ENCODE measurements at places on chromosomes 4 and X. TPM values are rescaled to one million over a fixed set of nuclear protein-coding genes. Genes with fewer than 3 reads are reported as not detected.

- peak; percentile 74 for DNase-seq
These were observed 4.2 kb downstream of the PDGFRA start for GRCh38 chr4:54233277-54233696.

Gene FRMD7
- not detected for total RNA-seq

DNA sequence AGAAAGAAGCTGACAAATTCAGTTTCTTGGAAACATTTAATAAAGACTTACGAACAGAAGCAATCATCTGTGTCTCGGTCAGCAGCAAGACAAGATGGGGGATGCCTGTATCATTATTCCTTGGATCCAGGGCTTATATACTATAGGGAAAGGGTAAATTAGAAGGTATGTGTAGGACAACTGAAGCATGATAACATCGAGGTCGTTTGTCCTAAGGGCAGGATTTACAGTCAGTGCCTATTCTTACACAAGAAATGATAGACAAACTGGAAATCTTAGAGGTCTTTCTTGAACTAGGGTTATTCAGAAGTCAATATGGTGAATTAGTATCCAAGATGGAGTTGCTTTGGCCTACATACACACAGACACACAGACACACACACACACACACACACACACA lies 553.0 kb downstream of the STPG2 start:
- DNase-seq = no peak

Gene GPRASP3
- 1.2 TPM for total RNA-seq

- peak; percentile 76 for DNase-seq
These were observed 11.7 kb upstream of the GAGE10 start for GRCh38 chrX:49291615-49292337.

- DNase-seq = no peak
These were observed 35.8 kb downstream of the CLDN22 start for GRCh38 chr4:183284258-183284785.

GRCh38 chr4:10730019-10730418 lies 45.5 kb upstream of the CLNK start:
- DNase-seq = no peak

DNA sequence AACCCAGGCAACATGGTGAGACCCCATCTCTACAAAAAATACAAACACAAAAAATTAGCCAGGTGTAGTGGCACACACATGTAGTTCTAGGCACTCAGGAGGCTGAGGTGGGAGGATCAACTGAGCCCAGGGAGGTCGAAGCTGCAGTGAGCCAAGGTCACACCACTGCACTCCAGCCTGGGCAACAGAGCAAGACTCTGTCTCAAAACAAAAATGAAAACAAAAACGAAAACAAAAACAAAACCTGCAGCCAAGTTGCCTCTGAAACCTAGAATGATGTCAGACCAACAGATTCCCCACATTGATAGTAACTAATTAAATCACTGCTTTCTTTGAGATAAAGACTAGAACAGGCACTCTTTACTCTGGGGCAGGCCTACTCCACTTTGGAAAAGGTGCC lies 104.5 kb downstream of the AMELX start:
- DNase-seq = no peak

DNA sequence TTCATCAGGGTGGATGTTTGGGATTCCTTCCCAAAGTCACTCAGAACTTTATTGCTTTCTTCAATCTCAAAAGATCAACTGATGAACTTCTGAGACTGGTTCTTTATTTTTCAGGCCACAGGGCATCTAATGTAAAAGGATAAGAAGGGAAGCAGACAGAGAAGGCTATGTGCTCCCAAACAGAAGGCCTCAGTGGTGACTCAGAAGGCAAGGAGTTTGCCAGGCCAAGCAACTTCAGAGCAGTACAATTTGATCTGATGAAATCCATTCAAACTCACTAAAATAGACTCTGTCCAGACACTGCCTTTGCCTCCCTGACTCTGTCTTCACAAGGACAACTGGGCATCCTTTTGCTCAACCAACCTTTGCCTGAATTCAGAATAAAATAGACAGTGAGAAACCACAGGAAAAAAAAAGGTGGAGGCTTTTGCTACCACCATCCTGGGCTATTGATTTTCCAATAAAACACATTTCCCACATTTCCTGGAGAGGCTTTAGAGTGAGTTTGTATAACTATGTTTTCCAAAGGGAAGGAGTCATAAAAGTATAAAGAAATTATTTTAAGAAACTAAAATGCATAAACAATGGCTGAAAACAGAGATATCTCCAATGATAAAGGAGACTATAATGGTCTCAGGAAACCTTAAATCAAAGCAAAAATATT lies 55.2 kb downstream of the ARHGEF6 start:
- no peak for DNase-seq

DNA sequence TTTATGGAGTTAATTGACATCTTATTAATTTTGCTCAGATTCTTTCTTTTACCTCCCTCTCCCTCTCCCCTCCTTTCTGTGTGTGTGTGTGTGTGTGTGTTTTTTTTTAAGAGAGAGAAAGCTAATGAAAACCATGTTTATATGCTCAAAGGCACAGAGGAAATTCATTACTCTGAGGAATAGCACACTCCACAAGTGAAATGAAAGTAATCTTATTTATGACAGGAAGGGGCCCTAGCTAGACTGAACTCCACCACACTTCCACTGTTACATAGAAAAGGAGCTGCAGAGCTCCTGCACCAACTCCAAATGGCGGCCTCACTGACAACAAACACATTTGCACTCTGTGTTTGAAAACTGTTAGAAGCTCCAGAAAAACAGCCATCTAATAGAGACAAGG lies 150.6 kb downstream of the RASL11B start:
- peak; percentile 43 for DNase-seq

Gene SLC34A2
- total RNA-seq = not detected

DNA sequence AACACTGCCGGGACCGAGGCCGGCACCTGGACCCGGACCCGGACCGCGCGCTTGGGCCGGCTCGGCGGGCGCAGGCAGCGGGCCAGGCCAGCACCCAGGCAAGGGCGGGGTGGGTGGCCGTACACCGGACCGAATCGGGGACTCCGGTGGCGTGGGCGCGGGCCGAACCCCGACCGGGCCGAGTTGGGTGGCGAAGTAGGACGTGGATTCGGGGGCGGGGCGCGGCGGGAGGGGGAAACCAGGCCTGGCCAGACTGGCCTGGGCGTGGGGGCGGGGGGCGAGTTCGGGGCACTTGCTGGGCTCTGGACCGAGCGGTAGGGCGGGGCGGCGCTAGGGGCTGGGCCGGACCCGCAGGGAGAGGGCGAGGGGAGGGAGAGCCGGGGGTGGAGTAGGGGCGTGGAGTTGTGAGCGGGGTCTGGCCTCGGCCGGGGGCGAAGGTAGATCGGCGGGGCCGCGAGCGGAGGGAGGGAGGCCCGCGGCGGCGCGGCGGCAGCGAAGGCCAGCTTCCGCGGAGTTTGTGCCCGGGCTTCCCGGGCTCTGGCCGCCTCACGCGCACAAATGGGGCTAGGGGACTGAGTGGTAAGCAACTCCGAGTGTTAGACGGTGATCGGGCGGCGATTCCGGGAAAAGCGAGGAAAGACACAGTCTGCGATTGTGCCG lies 1.8 kb upstream of the BCORL1 start:
- DNase-seq = no peak

DNA sequence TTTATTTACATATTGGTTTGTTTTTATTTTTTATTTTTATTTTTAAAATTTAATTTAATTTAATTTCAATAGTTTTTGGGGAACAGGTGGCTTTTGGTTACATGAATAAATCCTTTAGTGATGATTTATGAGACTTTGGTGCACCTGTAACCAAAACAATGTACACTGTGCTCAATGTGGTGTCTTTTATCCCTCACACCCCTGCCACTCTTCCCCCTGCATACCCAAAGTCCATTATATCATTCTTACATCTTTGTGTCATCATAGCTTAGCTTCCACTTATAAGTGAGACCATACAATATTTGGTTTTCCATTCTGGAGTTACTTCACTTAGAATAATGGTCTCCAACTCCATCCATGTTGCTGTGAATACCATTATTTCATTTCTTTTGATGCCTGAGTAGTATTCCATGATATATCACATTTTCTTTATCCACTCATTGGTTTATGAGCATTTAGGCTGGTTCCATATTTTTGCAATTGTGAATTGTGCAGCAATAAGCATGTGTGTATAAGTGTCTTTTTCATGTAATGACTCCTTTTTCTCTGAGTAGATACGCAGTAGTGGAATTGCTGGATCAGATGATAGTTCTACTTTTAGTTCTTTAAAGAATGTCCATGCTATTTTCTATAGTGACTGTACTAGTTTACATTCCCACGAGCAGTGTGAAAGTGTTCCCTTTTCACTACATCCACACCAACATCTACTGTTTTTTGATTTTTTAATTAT lies 157.1 kb downstream of the CPXCR1 start:
- DNase-seq = no peak

DNA sequence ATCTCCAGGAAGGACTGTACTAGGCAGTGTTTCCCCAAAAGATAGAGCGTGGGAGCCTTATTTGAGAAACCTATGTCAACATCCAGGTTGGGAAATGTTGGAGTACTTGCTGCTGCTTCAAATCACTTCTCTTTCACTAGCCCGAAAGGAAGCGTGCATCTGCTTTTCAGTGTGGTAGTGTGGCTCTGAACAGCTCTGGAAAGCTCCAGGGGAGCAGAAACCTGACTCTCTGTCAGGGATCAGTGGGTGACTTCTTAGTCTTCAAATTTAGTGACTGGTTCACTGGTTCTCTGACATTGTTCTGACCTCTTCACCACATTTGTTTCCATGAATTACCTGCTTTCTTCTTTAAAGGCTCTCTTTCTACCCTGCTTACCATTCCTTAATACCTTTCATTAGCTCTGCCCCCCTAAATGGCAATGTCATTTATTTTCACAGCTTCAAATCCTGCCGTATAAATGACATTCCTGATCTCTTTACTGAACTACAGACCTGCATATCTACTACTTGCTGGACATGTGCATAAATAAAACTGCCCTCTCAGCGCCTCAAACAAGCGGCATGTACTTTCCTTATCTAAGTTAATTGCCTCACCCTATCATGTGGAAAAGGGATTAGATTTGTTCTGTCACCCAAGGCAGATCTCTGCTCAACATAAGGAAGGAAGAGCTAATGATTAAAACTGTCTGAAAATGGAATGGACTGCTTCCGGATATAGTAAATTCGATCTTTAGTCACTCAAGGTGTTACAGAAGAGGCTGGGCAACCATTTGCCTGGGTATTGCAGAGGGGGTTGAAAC lies 37.0 kb downstream of the DLG3 start:
- no peak for DNase-seq

GRCh38 chr4:169485791-169486742 lies 126.3 kb downstream of the NEK1 start:
- DNase-seq = peak; percentile 62

DNA sequence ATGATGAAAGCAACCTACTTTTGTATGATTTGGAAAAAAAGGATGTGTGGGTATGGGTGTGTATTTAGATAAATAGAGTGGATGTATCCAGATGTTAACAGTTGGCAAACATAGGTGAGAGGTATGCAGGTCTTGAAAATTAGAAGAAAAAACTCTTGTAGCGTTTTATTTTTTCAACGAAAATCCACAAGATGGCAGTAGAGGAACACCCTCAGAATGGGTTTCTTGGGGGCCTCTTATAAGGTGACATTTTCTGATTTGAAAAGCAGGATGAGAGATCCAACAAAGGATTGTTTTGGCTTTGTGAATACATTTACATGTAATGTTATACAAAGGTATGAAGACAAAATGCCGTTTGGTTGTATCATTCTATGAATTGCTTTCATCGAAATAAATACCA lies 68.3 kb downstream of the FMR1NB start:
- DNase-seq = peak; percentile 6

GRCh38 chr4:110294165-110294564 lies 95.8 kb upstream of the ELOVL6 start:
- DNase-seq = no peak

GRCh38 chr4:95153182-95153581 lies 395.4 kb downstream of the BMPR1B start:
- no peak for DNase-seq

Gene MAGEC1
- not detected for total RNA-seq

DNA sequence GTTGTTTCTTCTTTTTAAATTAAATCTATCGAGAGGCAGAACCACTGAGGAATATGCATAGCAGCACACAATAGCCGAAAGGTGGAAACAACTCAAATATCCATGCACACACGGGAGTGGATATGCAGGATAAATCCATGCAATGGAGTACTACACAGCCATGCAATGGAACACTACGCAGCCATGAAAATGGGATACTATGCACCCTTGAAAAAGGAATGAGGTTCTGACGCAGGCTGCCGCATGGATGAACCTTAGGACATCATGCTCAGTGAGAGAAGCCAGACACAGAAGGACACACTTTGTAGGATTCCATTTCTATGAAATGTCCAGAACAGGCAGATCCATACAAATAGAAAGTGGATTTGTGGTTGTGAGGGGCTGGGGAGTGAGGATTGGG lies 18.4 kb upstream of the P2RY8 start:
- no peak for DNase-seq

DNA sequence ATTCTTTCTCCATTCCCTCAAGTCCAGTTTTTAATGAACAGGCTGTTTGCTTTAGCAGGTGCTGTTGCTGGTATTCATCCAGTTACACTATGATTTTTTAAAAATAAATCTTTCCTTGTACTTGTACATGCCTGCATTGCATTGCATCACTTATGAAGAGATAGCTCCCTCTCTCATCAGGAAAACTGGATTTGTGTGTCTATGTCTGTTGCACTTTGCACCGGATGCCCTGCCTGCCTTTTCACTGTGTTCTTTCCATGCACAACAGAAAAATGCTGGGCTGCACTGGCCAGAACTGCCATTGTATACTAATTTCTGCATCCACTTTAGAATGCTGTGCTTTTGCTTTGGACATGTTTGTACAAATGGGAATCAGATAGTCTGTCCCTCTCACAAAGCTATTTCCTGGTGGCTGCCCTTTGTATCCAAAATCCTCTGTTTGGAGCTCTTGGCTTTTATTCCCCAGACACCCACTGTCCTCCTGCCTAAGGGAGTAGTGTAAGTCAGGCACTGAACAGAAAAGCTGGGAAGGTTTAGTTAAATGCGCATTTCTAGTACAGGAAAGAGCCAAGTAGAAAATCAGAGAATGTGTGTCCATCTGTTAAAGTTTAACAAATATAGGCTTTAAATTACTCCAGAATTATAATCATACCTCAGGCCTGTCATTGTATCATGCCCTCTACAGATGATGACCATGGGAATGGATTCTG lies 119.1 kb downstream of the MBNL3 start:
- no peak for DNase-seq

Gene SYTL5
- total RNA-seq = not detected

Gene DAPP1
- 39.5 TPM for total RNA-seq

GRCh38 chr4:128715616-128716015 lies 93.9 kb upstream of the JADE1 start:
- no peak for DNase-seq

DNA sequence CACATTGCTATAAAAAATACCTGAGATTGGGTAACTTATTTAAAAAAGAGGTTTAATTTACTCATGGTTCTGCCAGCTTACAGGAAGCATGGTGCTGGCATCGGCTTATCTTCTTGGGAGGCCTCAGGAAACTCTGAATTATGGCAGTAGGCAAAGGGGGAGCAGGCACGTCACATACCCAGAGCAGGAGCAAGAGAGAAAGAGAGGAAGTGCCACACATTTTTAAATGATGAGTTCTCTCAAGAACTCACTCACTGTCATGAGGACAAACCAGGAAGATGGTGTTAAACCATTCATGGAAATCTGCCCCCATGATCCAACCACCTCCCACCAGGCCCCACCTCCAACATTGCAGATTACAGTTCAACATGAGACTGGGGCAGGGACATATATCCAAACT lies 10.0 kb upstream of the AFF1 start:
- DNase-seq = no peak

Gene SPIN3
- total RNA-seq = 9.9 TPM

GRCh38 chrX:64642482-64642881 lies 247.2 kb upstream of the MTMR8 start:
- peak; percentile 7 for DNase-seq

GRCh38 chrX:101416691-101417090 lies 8.7 kb downstream of the HNRNPH2 start:
- DNase-seq = no peak

Measured in activated CD4-positive, alpha-beta T cell treated with anti-CD3 and anti-CD28 coated beads, Interleukin-2, amount 10 ng/mL, durations not matched to agents 7 days and 5 days (primary cell).